ENCODE measurements at places on chromosomes 1 and 21.

- no peak for DNase-seq
These were observed 84.1 kb downstream of the LYPLAL1 start for GRCh38 chr1:219257751-219258150.

- DNase-seq, result no peak
These were observed 269.9 kb downstream of the HLX start for GRCh38 chr1:221149111-221149510.

GRCh38 chr1:53086491-53087070, 24.6 kb downstream of the PODN start:
- no peak for DNase-seq

DNA sequence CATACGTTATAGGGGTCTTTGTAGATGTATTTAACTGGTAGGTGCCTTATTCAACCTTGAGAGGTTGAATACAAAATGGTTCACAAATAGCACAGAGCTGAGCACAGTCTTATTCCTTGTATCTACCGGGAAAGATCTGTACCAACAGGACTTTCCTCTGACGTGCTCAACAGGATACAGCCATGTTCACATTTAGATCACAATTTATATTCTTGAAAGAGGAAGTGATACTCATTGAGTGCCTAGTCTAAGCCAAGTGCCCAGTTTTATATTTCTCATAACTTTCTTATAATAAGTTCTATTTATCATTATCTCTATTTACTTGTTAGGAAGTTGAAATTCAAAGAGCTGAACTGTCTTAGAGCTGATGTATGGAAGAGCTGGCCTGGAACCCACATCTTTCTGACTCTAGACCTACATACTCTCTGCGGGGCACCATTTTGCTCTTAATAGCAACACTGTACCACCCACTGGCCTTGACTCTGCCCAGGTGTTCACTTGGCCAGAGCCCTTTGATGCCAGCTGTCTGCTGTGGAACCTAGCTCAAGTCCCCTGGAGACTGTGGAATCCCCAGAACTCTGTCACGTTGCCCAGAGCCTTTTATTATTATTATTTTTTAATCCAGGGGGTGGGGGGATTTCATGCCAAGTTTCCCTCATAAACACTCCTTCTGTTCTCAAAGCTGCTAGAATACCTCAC, 156.2 kb downstream of the TPR start:
- no peak for DNase-seq

- no peak for DNase-seq
These were observed 7.3 kb upstream of the JUN start for GRCh38 chr1:58791106-58791505.

DNA sequence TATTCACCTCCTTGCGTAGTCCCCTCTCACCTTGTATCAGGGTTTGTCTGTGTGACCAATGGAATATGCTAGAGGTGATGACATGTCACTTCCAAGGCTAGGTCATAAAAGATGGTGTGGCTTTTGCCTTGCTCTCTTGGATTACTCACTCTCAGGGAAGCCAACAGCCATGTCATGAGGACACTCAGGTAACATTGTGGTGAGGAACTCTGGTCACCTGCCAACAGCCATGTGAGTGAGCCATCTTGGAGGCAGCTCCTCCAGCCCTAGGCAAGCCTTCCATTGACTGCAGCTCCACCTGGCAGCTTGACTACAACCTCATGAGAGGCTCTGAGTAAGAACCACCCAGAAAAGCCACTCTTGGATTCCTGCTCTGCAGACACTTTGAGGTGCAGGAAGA, 11.0 kb upstream of the HEYL start:
- DNase-seq, result no peak

GRCh38 chr21:44568667-44569556, 4.6 kb upstream of the KRTAP10-4 start:
- no peak for DNase-seq

All from CD4-positive, alpha-beta T cell treated with Interleukin-10 for 1 hour (primary cell).